ENCODE measurements at places on chromosomes 2 and 18.

DNA sequence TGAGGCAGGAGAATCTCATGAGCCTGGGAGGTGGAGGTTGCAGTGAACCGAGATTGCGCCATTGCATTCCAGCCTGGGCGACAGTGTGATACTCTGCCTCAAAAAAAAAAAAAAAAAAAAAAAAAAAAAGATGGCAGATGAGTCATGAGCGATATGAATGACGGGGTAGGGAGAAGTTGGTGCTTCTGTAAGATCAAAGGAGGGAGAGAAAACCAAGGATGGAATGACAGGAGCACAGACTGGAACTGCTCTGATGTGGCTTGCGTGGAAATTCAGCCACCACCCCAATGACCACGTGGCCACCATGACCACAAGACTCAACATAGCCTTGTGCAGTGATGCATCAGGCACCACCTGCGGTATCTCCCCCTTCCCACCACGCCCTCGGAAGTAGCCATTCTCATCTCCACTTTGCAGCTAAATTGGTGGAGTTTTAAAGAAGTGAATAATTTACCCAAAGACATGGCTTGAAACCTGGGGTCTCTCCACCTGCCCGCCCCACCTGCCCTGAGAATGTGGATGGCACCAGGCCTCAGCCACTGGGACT lies 96.0 kb downstream of the ACKR3 start:
- no peak for DNase-seq

- peak; percentile 67 for DNase-seq
These were observed 21.6 kb upstream of the SPATA3 start for GRCh38 chr2:230974096-230974913.

GRCh38 chr18:30522288-30522929 lies 520.1 kb downstream of the DSC3 start:
- no peak for DNase-seq

DNA sequence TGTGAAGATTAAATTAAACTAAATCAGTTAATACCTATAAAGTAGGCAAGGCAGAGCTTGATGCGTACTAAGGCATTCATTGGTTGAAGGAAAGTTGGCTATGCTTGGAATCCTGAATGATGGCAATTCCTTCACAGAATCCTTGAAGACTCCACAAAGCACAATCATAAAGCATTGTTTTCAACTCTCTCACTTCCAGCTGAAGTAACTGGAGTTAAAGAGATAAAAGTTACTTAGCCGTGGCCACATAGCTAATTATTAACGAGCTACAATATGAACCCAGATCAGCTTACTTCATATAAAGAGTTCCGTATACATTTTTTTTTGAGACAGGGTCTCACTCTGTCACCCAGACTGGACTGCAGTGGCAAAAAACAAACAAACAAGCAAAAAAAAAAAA lies 483.9 kb upstream of the DDX18 start:
- no peak for DNase-seq

DNA sequence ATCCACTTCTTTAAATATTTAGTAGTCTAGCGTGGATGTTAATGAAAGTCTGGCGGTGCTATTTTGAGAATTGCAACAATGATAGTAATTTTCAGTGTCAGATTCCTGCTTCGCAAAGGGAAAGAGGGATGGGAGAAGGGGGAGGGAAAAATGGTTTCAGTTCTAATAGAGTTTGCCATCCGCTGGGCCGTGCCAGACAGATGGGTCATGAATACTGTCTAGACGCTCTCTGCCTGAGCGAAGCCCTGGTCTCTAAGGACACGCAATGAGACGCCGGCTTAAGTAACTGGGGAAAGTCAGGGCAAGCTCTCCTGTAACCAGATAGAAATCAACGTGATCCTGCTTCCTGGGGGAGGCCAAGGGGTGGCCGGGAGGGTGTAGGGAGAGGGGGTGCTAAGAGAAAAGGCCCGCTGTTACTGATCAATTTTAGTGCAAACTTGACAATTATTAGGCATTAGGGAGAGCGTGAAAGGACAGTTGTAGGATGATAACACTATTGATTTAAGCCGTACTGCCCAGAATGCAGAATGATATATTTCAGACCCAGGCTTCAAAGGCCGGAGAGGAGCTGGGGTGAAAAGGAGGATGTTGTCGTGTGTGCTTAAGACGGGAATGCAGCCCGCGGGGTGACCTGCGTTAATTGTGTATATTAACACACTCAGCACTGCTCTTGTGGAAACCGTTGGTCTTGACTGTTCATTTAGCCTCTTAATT lies 229.2 kb downstream of the LDLRAD4 start:
- no peak for DNase-seq

GRCh38 chr2:71976685-71977084 lies 171.0 kb downstream of the CYP26B1 start:
- DNase-seq, result no peak

GRCh38 chr2:238569507-238570195 lies 142.9 kb downstream of the ASB1 start:
- DNase-seq, result peak; percentile 19

DNA sequence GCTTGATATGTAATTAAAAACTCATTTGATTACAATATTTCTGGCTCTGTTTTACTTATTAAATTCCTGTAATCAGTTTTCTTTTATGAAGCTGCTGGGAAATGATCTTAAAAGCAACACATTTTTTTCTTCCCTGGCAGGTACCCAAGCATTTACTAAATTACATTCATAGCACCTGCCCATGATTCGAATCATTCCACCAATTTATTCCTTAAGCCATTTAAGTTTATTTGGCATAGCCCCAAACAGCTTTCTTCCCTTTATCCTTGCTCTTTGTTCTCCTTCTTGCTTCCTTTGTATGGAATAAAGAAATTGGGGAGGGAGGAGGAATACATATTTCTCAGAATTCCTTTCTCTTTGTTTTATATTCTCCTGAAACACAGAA lies 241.3 kb downstream of the AGPS start:
- no peak for DNase-seq

DNA sequence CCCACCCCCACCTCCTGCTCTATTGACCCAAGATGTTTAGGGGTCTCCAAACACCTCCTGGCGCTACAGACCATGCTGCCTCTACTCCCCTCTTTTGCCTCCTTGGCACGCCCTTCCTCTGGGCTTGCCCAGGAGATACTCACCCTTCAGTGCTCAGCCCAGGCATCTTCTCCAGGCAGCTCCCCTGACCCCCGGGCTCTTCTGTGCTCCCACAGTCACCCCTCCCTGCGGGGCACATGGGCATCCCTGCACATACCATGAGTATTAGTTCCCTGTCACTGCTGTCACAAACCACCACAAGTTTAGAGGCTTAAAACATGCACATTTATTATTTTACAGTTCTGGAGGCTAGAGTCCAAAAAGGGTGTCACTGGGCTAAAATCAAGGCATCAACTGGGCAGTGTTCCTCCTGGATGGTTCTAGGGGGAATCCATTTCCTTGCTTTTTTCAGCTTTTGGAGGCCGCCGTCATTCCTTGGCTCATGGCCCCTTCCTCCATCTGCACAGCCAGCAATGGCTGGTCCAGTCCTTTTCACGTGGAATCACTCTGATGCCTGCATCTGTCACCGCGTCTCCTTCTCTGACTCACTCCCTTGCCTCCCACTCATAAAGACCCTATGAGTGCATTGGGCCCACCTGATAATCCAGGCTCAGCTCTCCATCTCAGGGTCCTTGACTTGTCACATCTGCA lies 230.4 kb upstream of the COPS8 start:
- DNase-seq, result no peak

DNA sequence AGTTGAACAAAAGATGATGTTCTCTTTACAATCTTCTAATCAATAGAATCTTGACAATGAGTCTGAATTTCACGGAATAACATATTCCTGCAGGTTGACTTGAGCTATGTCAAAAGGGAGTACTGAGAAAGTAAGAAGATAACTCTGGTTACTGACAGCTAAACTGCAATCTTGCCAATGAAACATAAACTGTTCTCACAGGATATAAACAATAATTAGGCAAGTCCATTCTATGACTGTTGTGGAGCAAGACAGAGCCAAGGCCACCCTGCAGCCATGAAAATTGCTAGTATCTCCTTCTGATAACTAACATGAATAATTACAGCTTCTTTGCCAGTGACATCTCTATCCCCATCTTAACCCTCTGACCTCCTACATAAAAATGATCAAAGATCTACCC lies 6.3 kb upstream of the RPRD1A start:
- no peak for DNase-seq

DNA sequence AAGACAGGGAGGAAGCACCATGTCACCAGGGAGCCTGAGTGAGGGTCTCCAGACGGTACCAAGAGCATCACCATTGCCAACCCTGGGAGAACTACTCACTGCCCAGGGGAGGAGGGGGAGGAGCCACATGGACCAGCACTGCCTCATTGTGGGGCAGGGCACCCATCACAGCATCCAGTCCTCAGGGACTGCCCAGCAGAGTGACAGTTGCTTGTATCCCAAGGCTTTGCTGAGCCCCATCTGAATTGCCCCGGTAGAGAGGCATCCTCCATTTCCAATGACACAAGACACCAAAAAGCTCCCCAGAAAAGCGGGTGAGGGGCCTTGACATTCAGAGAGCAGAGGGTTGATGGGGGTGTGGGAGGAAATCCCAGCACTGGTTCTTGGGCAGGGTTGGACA lies 6.8 kb upstream of the CIB4 start:
- no peak for DNase-seq

- DNase-seq, result no peak
These were observed 14.0 kb upstream of the CNDP1 start for GRCh38 chr18:74520096-74520833.

DNA sequence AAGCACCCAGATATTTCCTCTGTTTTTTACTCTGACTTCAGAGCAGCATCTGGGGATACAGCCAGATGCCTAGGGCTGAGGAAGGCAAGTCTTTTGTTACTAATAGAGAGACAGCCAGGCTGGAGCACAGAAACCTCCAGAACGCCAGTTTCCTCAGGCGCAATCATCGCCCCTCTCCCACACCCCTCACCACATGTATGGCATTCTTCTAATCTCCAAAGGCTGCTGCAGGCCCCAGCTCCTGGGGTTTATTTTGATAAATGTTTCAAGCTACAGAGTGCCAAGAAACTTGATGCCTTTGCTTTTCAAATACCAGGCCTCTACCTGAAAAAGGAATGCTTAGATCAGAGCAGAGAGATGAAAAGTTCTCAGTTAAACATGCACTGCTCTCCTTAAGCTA lies 283.6 kb downstream of the RBM43 start:
- DNase-seq, result no peak

- no peak for DNase-seq
These were observed 123.7 kb upstream of the NCK2 start for GRCh38 chr2:105621038-105621437.

GRCh38 chr2:7348761-7349160 lies 431.5 kb downstream of the RNF144A start:
- no peak for DNase-seq

DNA sequence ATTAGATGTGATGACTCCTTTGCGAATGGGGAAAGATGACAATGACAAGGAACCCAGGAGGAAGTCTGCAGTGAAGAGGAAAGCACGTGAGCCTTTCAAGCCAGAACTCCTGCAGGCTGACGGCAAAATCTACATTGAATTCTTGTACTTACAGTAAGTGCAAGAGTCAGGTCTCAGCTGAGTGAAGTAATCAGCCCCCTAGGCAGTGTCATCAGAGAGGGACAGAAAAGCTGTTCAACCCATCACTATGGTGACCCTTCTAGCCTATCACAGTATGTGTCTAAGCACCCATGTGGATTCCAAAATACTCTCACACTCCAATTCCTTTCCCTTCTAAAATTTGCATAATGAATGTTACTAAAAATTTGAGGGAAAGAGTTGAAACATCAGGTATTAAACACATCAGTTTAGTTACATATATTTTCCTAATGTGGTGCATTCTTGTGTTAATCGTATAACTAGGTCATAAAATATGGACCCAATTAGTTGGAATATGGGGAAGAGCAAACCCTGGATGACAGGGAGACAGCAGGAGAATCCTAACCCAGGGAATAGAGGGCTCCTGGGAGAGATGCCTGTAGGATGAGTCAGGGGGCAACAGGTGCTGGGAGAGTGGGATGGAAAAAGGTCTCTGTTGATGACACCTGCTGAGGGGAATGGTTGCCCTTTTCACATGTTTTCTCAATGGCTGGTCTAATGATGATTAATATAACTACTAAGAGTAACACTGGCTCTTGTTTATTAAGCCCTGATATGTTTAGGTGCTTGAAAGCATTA lies 39.5 kb downstream of the VWC2L start:
- no peak for DNase-seq

GRCh38 chr2:189203177-189203799 lies 23.7 kb upstream of the COL5A2 start:
- no peak for DNase-seq

GRCh38 chr2:172081221-172082022 lies 3.9 kb upstream of the DLX1 start:
- no peak for DNase-seq

- DNase-seq, result no peak
These were observed 227.3 kb downstream of the LOXHD1 start for GRCh38 chr18:46429649-46430224.

DNA sequence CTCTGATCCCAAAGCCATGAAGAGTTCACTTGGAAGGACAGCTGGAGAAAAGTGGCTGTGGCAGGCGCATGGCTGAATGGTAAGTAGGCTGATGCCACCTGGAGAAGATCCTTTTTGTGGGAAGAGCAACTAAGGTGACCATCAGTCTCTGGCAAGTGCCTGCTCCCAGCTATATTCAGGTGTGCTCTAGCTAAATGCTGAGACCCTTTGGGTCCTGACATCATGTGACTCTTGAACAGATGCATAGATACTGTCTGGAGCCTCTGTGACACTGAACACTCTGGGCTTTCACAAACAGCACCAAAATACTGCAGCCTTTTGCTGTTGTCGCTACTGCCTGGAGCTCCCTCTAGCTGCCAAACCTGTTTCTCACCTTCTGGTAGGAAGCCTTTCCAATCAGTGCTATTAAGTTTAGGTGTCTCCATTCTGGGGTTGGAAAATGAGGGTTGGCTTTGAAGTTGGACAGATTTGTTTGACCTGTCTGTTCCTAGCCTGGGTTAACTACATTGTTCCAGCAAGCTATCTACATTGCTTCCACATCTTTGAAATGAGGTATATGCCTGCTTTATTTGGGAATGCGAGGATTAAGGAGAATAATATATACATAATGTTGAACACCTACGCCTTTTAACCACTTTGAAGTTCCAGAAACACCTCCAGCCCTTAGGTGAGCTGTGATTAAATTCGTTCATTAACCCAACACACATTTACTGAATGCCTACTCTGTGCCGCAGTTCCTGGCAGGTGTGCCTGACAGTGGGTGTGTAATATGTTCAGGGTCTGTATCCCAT lies 3.1 kb downstream of the EGR4 start:
- DNase-seq, result peak; percentile 23

GRCh38 chr2:148524519-148524919 lies 120.0 kb upstream of the EPC2 start:
- DNase-seq, result no peak

GRCh38 chr2:65045651-65046050 lies 10.6 kb upstream of the CEP68 start:
- no peak for DNase-seq

DNA sequence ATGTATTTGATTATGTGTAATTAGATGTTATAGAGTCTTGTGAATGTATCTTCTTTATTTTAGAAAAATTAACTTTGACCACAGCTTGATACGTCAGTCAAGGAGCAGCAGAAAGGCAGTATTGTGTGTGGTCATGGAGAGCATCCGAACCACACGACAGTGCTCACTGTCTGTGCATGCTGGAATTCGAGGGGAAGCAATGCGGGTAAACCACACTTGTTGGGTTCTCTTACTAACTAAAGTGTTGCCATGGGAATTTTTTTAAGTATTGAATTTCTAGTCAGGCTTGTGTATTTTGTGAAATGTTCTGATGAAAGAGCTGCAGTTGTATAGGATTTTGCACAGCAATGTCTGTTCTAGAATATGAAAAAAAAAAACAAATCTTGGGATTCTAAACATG lies 4.8 kb downstream of the PJVK start:
- DNase-seq, result no peak

GRCh38 chr2:222900354-222900753 lies 39.5 kb downstream of the ACSL3 start:
- DNase-seq, result no peak

- peak; percentile 63 for DNase-seq
These were observed 984 bp downstream of the CCDC88A start for GRCh38 chr2:55418512-55419232.
